ENCODE measurements at places on chromosomes 1 and 21.
A peak's percentile ranks its signal among the peaks of the same experiment; 100 is the strongest.

DNA sequence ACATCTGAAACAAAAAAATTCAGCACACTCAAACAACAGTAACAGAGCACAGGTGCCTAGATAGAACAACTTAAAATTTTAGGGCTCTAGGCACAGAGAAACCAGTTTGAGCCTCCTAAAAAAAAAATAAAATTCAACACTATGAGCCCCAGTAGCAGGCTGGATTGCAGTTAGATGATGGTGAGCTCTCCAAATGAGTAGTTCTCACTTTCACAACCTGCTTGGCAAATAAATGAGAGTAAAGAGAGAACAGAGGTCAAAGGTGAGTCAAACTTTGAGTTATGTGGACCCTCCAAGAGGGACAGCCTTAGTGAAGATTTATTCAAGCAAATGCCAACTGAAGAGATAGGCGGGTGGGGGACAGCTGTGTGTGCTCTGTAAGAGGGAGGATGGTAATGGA, 3.6 kb downstream of the BEND5 start:
- ATAC-seq: no peak

GRCh38 chr1:13798120-13798519, 98.1 kb downstream of the PRDM2 start:
- no peak for ATAC-seq

- no peak for ATAC-seq
Measured at GRCh38 chr21:41500363-41500762, 7.6 kb downstream of the TMPRSS2 start.

DNA sequence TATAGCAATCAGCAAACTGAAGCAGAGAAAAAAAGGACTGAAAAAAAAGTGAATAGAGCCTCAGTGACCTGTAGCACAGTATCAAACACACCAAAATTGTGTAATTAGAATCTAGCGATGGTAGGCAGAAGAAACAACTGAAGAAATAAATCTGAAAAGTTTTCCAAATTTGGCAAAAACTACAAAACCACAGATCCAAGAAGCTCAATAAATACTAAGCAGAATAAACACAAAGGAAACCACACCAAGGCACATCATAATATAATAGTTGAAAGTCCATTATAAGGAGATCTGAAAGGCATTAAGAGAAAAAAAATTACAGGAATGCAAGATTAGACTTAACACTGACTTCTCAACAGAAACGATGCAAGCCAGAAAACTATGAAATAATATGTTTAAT, 7.1 kb upstream of the IL12RB2 start:
- ATAC-seq: no peak

DNA sequence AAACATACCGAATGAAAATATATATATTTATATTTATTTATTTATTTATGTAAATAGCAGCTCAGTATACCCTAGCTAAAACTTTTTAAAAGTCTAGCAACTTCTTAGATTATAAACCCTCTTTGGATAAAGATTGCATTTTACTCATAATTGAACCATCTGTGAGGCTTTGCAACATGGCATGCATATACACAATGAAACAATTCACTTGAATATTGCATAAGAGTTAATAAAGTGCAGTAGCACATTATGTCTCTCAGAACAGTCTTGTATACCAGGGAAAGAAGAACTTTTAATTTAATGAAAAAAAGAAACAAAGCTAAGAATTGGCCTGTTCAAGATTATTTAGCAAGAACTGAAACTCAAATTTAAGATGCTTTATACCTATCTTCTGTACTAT, 1363.9 kb upstream of the ADGRL2 start:
- ATAC-seq: no peak

DNA sequence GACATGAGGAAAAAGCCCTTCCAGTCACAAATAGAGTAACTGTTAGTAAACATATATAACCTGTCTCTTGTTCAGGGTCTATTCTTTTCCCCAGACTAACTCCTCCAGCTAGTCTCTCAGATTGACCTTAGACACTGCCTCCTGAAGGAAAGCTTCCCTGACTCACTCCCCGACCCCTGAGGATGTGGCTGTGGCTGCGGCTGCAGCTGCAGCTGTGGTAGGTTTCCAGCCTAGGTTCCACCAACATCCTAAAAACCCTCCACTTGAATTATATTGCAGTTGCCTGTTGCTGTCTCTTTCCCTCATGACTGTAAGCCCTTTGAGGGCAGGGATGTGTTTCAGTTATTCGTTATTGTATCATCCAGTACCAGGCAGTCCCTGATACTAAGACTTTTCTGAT, 132.9 kb upstream of the C1orf21 start:
- no peak for ATAC-seq

DNA sequence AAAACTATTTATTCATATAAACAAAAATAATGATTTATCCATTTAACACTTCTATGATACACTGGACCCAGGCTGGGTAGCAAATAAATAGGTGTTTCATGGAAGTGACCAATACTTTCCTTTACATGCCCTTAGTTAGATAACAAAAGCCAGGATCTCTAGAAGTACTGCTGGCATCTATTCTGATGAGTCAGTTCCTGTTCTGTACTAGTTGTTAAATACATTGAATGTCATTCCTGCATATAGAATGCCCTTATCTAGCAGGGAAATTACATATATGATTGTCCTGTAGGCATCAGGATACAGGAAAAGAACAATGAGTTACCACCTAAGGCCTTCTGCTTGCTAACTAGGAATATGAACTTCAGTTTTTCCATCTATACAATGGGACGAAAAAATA, 130.8 kb downstream of the HFM1 start:
- no peak for ATAC-seq

DNA sequence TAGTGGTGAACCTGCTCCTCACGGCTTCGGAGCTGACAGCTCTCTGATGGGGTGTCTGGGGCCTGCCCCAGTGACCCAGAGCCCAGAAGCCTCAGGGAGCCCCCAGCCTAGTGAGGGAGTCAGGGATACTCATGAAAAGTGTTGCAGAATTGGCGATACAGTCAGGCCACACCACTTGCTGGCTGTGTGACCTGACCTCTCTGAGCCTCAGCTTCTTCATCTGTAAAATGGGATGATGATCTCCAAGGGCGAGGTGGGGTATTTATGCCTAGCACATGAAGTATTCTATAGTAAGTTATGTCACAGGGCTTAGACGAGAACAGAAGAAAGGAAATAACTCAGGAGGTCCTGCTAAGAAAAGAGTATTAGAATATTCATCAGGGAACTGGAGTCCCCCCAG, 1.6 kb downstream of the TMEM51 start:
- no peak for ATAC-seq

DNA sequence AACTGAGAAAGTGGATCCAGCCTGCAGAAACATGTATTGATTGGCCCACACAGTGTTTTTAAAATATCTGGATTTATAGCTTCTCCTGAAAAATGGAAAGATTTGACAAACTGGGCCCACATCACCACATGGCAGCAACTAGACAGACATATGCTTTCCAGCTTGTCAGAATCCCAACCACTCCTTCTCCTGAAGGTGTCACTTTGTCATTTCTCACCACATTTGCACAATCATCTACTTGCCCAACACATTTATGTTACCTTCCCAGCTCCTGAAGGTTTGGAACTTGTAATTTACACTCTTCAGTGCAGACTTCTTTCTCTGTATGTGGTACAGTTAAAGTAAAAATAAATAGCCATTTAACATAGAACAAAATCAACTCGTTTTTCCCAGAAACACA, 126.1 kb upstream of the KIAA1614 start:
- no peak for ATAC-seq

- no peak for ATAC-seq
Measured at GRCh38 chr1:207316622-207317391, 4.7 kb upstream of the CD55 start.

DNA sequence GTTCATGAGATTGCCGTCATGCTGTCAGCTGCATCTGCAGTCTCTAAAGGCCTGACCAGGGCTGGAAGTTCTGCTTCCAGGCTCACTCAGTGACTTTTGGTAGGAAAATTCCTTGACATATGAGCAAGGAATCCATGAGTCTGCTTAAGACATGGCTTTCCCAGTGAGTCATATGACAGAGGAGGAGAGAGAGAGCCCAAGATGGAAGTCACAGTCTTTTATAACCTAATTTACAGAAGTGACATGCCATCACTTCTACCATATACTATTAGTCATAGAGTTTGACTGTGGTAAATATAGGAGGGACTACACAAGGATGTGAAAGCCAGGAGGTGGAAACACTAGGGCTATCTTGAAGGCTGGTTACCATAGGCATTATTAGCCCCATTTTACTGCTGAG, 115.2 kb downstream of the ROR1 start:
- no peak for ATAC-seq

DNA sequence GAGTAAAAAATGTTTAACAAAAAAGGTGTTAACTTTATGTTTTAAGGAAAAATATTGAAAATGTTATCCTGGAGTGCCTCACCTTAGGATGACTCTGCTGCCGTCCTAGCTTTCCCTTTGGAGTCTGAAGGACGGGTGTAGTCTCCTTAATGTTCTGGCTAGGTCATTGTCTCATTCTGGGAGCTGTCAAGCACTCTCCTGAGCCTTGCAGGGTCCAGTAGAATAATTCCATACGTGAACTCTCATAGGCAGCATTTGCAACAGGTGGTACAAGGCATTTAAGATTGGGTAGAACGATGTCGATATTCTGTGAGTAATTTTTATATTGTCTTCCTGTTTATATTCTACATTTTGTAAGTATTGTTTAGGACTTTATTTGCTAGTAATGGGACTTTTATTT, 283.6 kb upstream of the C1orf105 start:
- no peak for ATAC-seq

- peak; percentile 73 for ATAC-seq
Measured at GRCh38 chr1:223363856-223364684, at the start of gene SUSD4. Gene SUSD4 (minus strand): TSS chr1:223364176. CDS start chr1:223363425, 751 bp downstream.

GRCh38 chr1:89804642-89805237, 16.1 kb upstream of the LRRC8D start:
- ATAC-seq: peak; percentile 70
